ENCODE measurements at places on chromosomes 11 and 22. TPM values are rescaled to one million over a fixed set of nuclear protein-coding genes. Genes with fewer than 3 reads are reported as not detected.

DNA sequence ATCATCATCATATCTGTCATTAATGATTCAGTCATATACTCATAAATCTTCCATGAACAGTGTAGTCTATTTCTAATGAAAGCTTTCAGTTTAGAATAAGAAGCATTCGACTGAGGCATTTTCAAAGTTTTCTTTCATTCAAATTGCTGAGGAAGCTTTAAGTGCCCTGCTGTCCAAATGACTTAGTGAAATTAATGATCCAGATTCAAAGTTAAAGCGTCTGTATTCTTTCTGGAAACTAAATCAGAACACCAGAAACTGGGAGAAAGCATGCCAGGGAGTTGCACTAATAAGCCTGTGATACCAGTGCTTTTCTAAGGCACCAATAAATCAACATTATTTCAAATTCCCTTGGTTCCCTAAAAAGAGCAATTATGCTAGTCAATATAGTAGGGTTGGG lies 367.8 kb upstream of the ANO5 start:
- no peak for DNase-seq

GRCh38 chr11:14390669-14391068 lies 31.7 kb upstream of the RRAS2 start:
- DNase-seq, result no peak

- no peak for DNase-seq
These were observed 52.5 kb downstream of the TRIM44 start for GRCh38 chr11:35714882-35715627.

DNA sequence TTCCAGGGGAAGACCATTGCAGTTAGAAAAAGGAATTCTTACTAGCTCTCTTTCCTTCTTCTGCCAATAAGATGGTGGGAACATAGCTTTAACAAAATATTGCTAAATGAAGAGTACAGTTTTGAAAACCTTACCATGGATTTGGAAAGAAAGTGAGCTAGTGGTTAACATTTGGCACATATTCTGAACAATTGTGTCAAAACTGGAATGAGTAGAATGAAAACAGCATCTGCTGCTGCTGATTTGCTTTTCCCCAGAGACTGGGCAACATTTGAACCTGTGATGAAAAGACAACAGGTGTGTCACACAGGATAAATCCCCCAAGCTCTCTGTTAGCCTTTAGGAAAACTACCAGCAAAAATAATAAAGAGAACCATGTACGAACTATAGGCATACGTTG lies 761.4 kb downstream of the KCNA4 start:
- no peak for DNase-seq

GRCh38 chr11:124238512-124238911 lies 2.4 kb upstream of the OR8G1 start:
- no peak for DNase-seq

DNA sequence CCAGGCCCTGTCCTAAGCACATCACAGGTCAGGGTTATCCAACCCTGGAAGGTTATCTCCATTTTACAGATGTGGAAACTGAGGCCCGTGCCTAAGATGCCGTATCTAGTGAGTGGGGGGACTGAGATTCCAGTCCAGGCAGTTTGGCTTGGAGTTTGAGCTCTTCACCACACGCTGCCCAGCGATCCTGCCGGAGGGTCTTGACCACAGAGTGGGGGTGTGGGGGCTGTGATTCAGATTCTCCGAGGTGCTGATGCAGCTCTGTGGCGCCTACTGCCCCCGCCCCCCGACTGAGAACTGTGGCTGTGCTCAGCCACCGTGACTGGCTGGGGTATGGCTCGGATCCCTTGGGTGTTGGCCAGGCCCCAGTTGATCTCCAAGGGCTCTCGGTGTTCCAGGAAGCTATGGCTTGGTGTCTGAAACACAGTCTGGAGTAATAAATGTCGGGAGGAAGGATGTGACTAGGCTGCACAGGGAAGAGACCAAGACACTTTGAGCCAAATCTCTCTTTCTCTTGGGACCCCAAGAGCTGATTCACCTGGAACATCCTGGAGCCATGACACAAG lies 60.6 kb upstream of the RASD2 start:
- peak; percentile 48 for DNase-seq

GRCh38 chr11:44556735-44557409 lies 8.6 kb upstream of the CD82 start:
- DNase-seq, result peak; percentile 49

DNA sequence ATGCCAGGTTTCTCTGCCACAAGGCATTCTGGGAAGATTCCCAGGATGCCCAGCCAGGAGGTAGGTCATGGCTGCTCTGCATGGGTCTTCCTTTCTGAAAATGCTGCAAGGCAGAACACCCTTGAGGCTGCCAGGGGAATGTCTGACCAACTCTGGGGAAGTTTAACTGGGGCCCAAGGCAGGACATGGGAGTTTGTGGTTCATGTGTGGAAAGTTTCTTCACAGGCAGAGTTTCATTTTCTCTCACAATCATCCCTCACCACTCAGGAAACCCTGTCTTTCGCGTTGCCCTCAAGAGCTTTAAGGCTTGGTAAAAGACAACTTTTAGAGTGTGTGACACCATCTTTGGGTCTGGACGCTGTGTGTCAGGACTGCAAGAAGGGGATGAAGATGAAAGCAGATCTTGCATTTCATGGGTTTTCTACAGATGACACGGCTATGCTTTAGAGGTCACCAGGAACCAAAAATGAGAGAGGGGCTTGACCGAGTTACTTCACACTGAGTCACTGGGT lies 133.5 kb downstream of the CD44 start:
- no peak for DNase-seq

- DNase-seq, result no peak
These were observed 213.9 kb upstream of the ISX start for GRCh38 chr22:34851918-34852662.

DNA sequence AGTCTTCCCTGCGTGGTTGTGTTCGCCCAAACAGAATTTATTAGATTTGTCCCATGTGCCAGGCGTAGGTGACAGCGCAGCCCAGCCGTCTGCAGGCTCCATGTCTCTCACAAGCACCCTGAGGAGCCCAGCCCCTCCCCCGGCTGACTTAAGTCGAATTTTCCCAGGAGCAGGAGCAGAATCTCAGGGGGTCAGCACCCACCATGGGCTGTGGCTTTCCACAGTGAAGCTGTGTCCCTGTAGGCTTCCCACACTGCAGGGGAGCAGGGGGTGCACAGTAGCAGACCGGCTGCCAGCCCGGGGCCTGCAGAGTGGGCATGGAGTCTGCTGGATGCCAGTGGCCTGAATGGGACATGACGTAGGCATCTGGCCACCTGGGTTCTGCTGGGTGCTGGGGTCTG lies 16.0 kb downstream of the PARVG start:
- DNase-seq, result no peak

DNA sequence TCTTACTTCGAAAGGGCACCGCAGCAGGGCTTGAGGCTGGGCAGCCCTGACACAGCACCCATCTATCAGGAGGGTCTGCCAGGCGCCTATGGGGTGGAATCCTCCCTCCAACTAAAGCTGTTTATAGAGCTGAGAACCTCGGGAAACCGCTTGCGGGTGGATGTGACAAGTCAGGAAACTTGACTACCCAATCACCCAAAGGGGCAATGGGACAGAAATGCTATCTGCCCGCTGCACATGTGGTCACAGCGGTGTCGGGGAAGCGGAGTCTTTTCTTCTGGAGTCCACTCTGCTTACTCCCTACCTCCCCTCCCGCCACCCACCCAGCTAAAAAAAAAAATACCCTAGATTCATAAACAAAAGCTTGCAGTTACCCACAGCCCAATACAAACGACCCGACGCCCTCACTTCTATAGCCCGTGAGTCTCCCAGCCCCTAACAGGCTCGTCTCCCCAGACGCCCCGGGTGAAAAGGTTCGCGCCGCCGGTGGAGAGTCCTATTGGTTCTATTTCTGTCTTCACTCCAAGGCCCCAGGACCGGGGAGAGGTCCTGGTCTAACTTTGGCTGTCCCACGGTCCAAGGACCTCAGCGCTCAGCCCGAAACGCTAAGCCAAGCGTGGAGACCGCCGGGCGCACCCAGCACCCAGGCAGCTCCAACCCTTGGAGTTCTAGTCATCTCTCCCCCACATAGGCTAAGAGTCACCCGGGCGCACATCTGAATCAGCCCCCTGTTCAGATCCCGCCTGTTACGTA lies 1.4 kb downstream of the TRPC6 start:
- DNase-seq, result peak; percentile 49

GRCh38 chr11:113683481-113684046 lies 22.5 kb downstream of the TMPRSS5 start:
- no peak for DNase-seq

GRCh38 chr11:67695606-67696005 lies 21.2 kb upstream of the ALDH3B2 start:
- DNase-seq, result no peak

GRCh38 chr22:31398231-31398630 lies 1.2 kb upstream of the DRG1 start:
- no peak for DNase-seq

The KREMEN1 gene
- total RNA-seq, result 46.8 TPM

The OR10G4 gene
- not detected for total RNA-seq

The TRPT1 gene
- 88.8 TPM for total RNA-seq

The RIMBP3C gene
- total RNA-seq, result not detected

The CHRDL2 gene
- 14.1 TPM for total RNA-seq

Data from psoas muscle (tissue), 8 donors.